GM13977 (cell line): ENCODE measurements at places on chromosomes 16 and 17.

DNA sequence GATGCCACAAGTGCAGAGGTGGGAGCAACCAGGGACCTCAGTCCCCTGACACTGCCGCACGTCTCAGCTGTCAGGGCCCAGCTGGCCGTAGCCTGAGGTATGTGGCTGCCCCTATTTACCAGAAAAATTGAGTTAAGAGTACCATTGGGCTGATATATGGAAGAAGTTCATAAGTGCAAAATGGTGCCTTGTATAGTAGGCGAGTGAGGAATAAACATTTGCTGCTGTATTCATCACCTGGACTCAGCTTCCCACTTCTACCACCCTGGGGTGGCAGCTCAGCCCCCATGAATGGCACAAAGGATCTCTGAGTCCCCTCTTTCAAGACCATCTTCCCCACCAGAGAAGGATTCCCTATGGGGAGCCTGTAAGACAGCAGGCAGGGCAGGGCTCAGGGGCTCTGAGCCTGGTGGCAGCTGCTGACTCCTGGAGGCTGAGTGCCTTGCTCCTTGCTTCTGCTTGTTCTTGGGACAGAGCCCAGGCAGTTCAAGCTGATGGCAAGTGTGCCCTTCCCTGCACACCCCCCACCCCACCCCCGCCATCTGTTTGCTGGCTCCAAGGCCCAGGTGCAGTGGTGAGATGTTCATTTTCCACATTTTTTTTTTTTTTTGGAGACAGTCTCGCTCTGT lies 29.0 kb downstream of the TRPV2 start:
- DNase-seq = no peak

DNA sequence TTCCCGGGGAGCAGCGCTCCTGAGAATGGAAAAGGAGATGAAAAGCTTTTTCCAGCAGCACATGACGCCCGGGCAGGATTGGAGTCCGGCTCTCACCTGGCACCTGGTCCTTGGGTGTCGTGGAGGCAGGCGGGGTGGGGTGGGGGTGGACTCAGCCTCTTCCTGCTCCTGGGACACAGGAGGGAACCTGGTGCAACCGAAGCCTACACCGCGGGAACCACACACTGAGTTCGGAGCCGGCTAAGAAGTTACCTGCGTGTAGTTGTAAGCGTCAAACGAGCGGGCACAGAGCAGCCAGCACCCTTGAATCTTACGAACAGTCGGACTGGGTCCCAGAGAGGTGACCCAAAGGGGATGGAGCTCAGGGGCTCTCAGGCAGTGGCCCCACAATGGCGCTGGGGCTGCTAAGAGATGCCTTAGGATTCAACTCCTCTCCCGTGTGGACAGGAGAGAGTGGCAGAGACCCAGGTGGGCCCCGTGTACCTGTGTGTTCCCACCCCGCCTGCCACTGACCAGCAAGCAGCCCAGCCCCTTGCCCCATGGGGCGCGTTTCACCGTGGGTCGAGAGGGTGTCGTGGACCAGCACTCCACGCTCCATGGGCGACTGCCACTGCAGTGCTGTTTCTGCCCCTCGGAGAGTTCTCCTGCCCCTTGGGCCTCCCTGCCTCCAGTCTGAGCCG lies 105.8 kb upstream of the METRNL start:
- DNase-seq = no peak

DNA sequence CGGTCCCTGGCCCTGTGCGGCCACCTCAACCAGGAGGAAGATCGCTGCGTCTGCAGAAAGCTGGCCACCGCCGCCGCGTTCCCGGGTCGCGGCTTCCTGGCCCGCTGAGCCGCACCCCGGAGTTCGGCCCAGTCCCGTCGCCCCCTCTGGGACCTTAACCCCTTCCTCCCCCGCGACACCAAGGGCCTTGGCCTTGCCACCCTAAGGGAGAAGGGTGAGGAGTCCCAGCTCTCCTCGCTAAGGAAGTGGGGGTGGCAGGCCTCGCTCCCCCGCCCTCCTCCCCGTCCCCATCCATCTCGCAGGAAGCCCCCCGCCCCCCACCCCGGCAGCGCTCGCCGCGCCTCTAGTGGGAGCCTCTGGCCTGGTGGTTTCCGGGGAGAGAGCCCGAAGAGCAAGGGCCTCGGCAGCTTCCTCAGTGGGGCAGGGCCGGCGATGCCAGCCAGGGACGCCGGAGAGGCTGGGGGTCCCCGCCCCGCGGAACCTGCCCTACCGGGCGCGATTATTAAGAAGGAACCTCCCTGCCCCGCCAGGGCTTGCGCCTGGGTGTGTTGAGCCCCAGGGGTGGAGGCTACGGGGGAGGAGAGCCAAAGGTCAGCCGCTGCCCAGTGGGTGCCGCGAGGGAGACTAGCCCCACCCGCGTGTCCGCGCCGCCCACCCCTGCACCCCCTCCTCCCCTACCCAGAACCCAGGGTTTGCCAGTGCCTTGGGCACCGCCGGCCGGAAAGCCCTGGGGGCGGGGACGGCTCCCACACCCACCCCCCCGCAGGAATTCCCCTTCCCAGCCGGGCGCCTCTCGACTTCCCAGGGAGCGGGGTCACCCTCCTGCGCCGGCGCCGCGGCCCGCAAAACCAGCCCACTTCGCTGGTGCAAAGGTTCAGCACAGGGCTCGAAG lies 6.8 kb downstream of the CBX4 start:
- DNase-seq = no peak

GRCh38 chr17:77729587-77729986 lies 228.9 kb upstream of the TNRC6C start:
- no peak for DNase-seq

GRCh38 chr16:8691728-8692127 lies 17.3 kb downstream of the ABAT start:
- DNase-seq = no peak

GRCh38 chr16:50696126-50696525 lies 2.7 kb downstream of the NOD2 start:
- DNase-seq = peak; percentile 57

GRCh38 chr17:57875290-57876022 lies 25.6 kb upstream of the MRPS23 start:
- DNase-seq = no peak

DNA sequence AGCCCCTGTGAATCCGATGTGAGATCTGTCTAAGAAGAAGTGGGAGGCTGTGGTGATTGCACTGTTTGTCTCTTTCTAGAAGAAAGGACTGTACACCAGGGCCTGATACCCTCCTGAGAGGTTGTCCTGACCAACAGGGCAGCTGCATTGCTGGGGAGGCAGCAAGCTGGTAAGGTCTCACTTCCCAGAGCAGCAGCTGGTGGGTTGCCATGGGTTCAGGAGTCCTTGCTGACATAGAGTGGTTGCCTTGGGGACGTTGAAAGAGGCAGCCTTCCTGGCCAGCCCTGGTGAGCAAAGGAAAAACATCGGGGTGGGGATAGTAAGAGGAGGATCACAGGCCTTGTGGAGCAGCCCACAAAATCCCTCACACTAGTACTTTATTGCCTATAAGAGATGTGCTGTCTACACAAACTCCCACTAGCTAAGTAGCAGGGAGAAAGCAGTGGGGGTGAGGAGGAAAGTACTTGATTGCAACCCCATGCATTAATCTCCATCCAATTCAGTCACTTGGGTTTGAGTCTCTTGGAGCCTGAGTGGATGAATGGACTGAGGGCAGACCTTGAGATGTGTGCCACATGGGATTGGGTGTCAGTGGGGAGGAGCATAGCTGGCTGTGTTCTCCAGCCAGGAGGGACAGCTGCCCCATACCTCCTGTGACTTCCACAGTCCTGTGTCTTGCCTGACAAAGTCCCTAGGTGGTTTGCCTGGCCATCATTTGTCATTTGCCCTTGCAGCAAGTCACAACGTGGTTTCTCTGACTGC lies 143.8 kb upstream of the RPL38 start:
- no peak for DNase-seq

DNA sequence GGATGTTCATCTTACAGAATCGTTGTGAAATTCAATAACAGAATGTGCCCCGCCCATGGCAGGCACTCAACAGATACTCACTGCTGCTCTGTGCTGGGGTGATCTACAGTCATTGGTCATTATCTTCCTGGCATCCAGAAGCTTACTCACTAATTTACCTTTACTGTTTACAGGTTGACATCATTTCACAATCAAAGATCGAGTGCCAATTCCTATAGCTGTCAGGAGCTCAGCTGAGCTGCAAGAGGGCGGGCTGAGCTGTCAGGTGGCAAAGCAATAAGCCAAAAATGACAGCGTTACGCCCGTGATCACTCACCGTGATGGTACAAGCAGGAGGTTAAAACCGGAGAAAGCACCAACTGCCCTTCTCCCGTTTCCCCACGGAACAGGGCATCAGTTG lies 51.2 kb downstream of the LITAF start:
- DNase-seq = no peak

DNA sequence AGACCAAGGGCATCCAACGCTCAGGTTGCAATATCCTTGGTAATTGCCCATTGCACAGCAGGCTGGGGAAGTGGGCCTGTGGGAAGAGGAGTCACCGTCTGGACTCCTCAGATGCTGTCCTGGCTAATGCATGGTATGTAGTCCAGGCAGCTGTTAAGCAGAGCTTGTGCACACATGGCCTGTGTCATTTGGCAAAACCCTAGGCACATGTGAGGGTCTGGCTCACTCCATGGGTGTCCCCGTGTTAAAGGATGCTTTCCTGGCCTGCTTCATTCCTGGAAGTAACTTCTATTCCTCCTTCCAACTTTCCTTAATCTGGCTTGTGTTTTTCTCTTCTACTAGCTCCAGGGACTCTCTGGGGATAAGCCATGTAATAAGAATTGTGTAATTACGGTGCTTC lies 378.0 kb upstream of the CA10 start:
- no peak for DNase-seq

DNA sequence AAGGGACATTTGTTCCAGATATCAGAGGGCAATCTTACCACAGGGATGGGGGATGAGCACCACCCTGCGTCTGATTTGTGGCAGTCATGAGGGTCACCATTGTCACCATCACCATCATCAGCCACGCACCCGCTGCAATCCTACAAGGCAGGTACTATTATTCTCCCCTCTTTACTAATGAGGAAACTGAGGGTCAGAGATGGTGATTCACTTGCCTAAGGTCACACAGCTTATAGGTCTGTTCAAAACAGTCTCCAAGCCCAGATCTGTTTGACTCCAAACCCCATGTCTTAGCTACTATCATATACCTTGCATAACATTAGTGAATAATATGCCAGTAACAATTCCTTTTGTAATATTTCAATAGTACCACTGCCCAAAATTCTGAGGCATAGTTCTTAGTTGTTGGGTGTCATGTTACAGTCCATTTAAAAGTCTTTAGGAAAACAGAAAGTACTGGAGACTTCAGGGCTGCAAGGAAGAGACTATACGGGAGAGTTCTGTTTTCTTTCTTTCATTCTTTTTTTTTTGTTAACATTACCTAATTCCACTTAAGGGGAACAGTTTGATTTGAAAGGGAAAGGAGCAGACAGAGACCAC lies 166.4 kb downstream of the C16orf95 start:
- no peak for DNase-seq

DNA sequence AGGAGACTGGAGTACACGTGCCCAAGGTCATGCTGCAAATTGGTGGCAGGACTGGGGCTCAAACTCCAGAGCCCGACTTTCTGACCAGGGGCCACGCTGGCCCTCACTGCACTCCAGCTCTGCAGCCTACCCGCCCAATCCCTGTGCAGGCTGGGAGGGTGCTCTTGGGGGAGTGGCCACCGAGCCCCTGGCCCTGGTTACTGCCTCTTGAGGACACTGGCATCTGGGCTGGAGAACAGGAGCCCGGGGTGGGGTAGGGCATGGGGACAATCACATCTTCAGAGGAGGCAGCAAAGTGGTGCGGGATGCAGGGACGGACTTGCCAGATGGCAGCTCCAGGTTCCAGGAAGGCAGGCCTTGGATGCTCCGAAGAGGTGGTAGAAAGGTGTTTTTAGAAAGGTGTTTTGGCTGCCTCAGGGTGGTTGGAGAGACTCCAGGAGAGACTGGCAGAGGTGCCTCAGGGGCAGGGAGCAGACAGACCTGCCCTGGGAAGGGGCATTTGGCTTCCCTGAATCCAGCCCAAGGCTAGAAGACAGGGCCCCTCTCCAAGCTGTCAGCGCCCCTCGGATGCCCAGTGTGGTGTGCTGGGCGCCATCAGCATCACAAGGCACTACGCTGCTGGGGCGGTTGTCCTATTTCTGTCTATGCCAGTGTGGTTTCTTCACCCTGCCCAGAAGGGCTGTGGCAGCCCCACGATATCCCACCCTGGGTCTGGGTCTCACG lies 220.6 kb downstream of the NTN1 start:
- DNase-seq = no peak

DNA sequence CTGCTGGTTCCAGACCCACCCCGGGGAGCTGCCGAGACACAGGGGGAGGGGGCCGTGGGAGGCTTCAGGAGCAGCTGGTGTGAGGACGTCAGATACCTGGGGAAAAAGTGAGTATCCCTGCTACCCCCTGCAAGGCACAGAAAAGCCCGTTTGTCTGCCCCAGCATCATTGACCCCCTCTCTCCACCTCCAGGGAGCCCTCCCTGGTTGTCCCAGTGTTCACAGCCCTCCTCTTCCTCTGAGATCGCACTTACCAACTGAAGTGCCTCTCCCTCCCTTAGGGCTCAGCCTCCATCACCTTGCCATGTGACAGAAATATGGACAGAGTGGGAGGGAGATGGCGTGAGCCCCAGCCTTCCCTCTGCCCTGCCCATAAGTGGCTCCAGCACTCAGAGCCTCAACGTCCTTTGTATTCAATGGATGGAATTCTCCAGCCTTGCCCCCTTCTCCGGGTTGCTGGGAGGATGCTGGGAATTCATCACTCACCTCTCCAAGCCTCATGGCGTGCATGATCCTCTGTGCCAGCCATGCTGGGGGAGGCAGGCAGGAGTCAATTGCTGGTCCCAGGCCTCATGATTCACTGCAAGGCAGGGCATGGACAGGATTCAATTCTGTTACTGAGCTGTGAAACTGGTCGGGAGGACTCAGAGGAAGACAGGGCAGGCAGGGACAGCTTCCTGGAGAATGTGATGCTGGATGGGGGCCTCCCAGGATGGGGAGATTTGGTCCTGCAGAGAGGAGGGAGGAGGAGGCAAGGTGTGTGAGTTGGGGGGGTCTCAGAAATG lies 14.6 kb downstream of the SPNS3 start:
- DNase-seq = no peak

GRCh38 chr17:68941761-68942160 lies 13.4 kb downstream of the ABCA8 start:
- DNase-seq = no peak

GRCh38 chr17:13114601-13115031 lies 96.8 kb upstream of the ELAC2 start:
- DNase-seq = no peak

DNA sequence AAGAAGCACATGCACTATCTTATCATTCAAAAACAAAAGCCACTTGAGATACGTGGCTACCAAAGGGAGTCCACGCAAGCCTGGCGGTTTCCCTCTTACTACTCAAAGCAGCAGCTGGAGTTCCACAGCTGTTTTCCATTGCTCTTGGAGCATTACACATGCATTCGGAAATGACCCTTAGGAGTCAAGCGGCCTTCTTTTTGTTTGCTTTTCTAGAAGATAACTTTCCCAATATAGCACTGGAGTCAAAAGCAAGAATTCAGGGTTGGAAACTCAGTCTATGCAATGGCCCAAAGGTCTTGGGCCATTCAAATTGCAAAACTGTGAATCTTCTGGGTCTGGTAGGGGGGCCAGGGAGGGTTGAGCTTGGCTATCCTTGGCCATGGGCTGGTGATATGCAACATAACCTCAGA lies 97.8 kb upstream of the MAF start:
- DNase-seq = no peak
